ENCODE measurements at places on chromosomes 5 and 9. TPM values are rescaled to one million over a fixed set of nuclear protein-coding genes. Genes with fewer than 3 reads are reported as not detected.

DNA sequence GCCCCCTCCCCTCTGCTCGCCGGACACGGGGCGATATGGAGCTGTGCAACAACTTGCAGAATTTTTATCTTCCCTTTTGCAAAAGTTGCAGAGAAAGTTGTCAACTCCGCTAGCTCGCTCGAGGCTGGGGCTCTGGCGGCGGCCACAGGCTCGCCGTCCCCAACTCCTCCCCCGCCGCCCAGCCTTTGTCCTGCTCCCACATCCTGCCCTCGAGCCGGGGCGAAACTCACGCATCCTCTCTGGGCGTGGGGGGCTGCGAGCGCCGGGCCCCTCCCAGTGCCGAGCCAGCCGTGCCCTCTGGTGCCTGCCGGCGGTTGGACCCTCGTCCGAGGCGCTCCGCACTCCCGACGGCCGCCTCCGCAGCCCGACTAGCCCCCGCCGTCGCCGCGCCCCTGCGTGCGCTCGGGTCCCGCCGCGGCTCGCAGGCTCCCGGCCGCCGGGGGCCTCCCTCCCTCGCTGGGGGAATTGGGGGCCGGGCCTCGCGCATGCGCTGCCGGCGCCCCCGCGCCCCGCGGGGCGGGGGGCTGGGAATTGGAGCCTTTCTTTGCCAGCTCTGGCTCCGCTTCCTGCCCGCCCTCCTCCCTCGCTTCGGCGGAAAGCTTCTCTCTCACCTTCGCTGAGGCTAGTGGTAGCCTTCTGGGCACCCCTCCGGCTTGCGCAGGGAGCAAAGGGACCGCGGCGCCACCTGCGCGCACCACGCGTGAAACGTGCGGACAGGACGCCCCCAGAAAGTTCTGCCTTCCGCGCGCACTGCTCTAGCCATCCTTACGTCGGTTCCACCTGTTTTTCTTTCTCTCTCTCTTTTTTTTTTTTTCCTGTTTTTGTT, at the start of gene CCNJL:
CCNJL (minus strand) TSS at position 431 of the 826 bp plus-strand sequence. CDS start 641 bp downstream, outside the sequence.
- peak; percentile 79 for DNase-seq

DNA sequence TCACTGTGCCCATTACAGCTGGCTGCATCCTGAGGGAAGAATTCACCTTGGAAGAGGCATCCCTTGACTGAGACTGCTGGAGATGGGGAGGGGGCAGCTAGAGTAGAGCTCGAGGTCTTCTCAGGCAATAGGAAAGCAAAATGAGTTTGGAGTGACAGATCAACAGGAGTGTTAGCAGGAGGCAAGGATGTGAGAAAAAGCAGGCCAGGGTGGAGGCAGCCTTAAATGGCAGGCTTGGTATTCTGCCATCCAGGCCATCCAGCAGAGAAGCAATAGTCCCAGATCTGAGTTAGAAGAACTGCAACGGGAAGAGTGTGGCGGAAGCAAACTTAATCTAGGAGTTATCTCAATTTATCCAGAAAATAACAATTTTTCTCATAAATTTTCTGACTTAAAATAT, 6.1 kb downstream of the ADAMTS12 start:
- DNase-seq: no peak

- no peak for DNase-seq
These were observed 109.5 kb downstream of the PALM2AKAP2 start for GRCh38 chr9:109889456-109889855.

GRCh38 chr9:3331801-3332200, 194.0 kb downstream of the RFX3 start:
- DNase-seq: no peak

- DNase-seq: no peak
These were observed 87.1 kb upstream of the FAM174A start for GRCh38 chr5:100448111-100448528.

DNA sequence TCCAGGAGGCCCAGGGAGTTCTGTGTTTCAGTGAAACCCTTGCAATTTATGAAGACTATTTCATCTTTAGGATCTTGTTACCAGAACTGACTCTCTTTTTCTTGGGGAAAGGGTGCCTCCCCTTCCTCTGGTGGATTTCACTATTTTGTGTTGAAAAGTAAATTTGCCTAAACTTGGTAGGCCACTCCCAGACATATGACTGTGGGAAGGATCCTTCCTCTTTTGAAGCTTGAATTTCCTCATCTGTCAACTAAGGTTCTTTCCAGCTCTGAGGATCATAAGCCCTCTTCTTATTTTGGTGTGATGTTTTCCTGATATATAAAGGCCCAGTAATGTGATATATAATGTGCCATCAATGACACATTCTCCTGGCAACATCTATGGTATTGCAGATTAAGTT, 59.1 kb upstream of the ZFAND5 start:
- DNase-seq: no peak

- peak; percentile 53 for DNase-seq
These were observed 36.1 kb downstream of the MRPL36 start for GRCh38 chr5:1763548-1763911.

- DNase-seq: no peak
These were observed 94.6 kb upstream of the HMHB1 start for GRCh38 chr5:143717400-143717799.

GRCh38 chr5:122173474-122174415, 44.4 kb downstream of the ZNF474 start:
- DNase-seq: no peak

- DNase-seq: no peak
These were observed 20.7 kb upstream of the RXRA start for GRCh38 chr9:134305533-134305932.

DNA sequence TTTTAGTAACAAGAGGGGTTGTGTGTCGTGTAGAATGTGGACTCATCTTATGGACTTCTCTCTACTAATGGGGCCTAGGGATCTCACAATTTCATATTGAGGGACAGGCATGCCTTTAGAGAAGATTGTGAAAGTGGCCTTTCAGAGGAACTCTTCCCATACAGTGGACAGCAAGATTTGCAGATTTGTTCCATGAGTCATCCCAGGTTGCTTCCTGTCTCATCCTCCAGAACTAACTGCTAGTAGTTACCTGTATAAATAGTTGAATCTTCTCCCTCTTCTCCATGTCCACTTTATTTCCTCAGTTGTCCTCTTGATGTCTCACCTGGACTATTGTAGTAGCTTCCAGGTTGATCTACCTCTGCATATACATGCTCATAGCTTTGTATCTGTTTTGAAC, 997.5 kb upstream of the CTNND2 start:
- no peak for DNase-seq

DNA sequence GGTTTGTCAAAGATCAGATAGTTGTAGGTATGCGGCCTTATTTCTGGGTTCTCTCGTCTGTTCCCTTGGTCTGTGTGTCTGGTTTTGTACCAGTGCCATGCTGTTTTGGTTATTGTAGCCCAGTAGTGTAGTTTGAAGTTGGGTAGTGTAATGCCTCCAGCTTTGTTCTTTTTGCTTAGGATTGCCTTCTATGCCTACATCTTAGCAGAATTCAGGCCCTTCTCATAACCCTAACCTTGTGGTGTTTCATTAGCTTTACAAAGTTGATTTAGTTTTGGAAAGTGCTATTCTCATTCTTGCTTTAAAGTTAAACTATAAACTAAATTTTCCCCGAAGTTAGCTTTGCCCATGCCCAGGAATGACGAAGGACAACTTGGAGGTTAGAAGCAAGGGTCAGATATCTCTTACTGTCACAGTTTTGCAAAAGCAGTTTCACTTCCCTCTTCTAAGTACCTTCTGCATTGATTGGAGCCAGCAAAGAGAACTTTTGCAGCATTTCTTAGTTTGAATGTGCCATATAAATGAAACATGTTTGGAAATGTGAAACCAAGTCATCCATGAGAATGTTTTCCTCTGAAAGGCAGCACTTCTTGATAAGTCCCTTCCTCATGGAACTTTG, 274.3 kb upstream of the DMRT1 start:
- no peak for DNase-seq

DNA sequence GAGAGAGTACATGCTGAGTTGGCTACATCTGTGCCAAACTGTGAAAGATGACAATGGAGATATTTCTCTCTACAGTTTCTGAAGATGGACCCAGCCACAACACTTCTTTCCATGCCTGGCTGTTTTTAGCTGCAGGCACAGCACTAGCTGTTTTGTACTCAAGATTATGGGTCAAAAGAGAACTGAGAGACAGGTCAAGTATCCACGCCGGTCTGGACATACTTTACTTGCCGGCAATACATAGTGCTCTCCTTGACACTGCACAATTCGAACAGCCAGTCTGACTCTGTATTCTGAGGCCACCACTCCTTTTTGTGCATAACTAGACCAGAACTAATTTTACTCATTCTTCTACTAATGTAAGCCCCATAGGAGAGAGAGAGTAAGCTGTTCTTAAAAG, 2.6 kb downstream of the PRLR start:
- no peak for DNase-seq

DNA sequence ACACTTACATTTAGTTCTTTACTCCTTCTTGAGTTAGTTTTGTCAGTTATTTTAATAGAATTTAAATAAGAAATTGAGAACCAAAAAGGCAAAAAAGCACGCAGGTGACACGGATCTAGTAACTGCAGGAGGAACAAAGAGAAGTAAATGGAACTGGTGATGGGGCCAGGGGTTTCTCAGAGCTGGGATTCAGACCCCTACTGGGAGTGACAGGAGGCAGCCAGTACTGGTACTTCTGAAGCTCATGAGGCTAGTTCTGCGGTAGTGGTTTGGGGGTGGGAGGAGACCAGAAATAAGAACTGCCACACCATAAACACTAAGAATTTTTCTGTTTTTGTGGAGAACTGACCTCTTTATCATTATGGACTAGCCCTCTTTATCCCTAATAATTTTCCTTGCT, 48.2 kb downstream of the OXCT1 start:
- DNase-seq: no peak

GRCh38 chr9:99366621-99367020, 144.5 kb downstream of the SEC61B start:
- no peak for DNase-seq

The TGFBI gene
- total RNA-seq: 4.6 TPM

The TAF11L7 gene
- total RNA-seq: not detected

The SPATA31E1 gene
- total RNA-seq: 0.21 TPM

The SAXO1 gene
- total RNA-seq: 0.14 TPM

The OSMR gene
- total RNA-seq: 2.7 TPM
